Activated naive CD4-positive, alpha-beta T cell (primary cell): ENCODE measurements at places on chromosomes 7 and 10.

- DNase-seq, result no peak
Measured at GRCh38 chr10:76108563-76109359, 677.3 kb downstream of the LRMDA start.

GRCh38 chr7:55508221-55509011, 63.9 kb downstream of the VOPP1 start:
- DNase-seq, result no peak

DNA sequence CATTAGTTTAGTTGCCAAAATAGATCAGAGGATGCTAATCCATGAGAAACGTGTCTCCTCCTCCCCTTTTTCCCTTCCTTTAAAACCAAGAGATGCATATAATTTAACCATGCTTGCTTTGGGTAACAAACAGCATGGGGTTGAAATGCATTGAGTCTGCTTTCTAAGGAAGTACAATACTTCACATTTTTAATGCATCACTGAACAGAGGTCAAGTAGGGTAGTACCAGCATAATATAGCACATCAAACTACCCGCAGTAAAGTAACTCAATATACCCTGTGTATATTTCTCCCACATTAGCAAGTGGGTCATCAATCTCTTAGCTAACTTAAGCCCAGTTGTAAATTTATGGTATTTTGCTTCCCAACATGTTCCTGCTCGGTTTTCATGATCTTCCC, 239.3 kb upstream of the SEMA3C start:
- DNase-seq, result no peak

GRCh38 chr7:104653825-104654401, 325.5 kb downstream of the LHFPL3 start:
- no peak for DNase-seq

GRCh38 chr10:49519717-49520116, 19.2 kb downstream of the ERCC6 start:
- no peak for DNase-seq

GRCh38 chr10:122461367-122461728, at the start of gene HTRA1:
HTRA1 (plus strand) TSS chr10:122461553; CDS start chr10:122461653, 100 bp downstream.
- DNase-seq, result no peak

GRCh38 chr7:25318047-25318446, 89.8 kb upstream of the NPVF start:
- no peak for DNase-seq

DNA sequence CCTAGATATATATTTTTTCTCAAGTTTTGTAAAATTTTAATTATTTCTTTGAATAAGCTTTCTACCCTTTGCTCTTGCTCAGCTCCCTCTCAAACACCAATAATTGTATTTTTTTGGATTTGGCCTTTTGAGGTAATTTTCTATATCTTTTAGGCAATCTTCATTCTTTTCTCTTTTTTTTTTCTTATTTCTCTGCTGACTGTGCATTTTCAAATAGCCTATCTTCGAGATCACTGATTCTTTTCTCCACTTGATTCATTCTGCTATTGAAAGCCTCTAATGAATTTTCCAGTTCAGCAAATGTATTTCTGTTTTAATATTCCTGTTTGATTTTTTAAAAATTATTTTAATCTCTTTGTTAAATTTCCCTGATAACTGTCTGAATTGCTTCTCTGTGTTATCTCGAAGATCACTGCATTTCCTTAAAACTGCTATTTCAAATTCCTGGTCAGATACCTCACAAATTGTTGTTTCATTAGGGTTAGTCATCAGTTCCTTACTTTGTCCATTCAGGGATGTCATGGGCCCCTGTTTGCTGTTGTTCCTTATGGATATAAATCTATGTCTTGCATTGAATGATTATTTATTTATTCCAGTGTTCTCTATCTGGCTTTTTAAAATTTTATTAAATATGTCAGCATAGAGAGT, 100.1 kb upstream of the UNC5B start:
- DNase-seq, result no peak

- no peak for DNase-seq
Measured at GRCh38 chr10:23530079-23530478, 91.2 kb downstream of the OTUD1 start.

GRCh38 chr10:48477616-48478015, 127.3 kb downstream of the ARHGAP22 start:
- no peak for DNase-seq

GRCh38 chr7:20407585-20408466, 77.1 kb downstream of the ITGB8 start:
- no peak for DNase-seq

- DNase-seq, result no peak
Measured at GRCh38 chr10:88004451-88004850, 141.0 kb downstream of the PTEN start.

GRCh38 chr7:66125052-66125694, 10.5 kb downstream of the CRCP start:
- DNase-seq, result no peak

- no peak for DNase-seq
Measured at GRCh38 chr7:87218796-87219544, 562 bp downstream of the TMEM243 start.

- DNase-seq, result no peak
Measured at GRCh38 chr7:126856691-126857291, 395.9 kb downstream of the GRM8 start.

DNA sequence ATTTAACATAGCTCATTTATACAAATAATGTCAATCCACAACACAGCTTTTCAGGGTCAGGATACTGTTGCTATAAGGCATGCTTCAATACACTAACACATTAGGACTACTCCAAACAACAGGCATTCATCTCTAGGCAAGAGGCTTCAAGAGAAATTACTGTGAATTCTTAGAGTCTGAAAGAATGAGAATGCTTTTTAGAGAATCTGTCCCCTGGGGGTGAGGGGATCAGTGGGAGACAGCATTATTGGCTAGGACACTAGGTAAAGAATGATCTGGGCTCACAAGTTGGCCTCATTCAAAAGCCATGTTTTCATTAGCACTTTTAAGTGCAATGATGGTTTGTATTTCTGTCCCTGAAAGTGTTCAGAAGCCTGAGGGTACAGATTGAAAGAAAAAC, 132.6 kb downstream of the SEMA3D start:
- no peak for DNase-seq

DNA sequence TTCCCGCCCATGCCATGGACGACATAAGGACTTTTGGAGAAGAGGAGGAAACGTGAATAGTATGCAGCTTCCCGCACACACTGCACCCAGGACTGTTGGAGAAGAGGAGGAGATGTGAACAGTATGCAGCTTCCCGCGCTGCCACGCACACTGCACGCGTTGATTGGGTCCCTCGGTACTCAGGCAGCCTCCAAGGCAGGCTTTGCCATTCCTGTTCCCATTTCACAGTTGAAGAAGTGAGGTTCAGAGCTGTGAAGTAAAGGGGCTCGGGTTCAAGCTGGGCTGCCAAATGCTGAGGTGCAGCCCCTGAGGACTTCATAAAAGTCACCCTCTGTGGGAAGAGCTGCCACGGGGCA, 147.9 kb upstream of the FAM20C start:
- no peak for DNase-seq

DNA sequence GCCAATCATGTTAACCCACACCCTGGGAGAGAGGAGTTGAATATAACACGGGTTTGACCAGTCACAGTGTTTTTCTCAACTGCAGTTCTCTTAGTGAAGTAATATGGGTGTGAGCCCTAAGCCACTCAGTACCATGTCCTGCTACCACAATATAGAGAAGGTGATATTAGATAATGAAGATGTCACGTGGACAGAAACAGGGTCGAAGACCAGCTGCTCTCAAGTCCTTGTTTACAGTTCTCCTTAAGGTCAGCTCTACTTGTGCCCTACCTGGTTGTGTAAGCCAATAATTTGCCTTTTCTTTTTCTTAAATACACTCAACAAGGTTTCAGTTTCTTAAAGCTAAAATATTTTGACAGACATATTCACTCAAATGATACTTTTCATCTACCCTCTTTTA, 128.3 kb upstream of the POT1 start:
- no peak for DNase-seq

DNA sequence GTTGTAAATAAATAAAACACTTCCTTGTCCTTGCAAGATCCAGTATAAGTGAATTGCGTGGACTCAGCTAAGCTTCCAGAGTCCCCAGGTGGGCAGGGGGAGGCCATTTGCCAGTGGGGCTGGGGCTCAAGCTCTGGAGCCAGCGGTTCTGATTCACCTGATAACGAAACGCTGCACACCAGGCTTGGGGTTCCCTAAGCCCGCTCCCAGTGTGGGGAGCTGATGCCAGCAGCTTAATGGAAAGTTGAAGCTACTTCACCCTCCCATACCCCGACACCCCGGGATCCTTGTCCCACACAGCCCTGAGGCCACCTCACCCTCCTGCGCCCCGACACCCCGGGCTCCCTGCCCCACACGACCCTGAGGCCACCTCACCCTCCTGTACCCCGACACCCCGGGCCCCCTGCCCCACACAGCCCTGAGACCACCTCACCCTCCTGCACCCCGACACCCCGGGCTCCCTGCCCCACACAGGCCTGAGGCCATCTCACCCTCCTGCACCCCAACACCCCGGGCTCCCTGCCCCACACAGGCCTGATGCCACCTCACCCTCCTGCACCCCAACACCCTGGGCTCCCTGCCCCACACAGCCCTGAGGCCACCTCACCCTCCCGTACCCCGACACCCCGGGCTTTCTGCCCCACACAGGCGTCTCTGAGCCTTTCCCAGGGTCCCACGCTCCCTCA, 30.8 kb downstream of the FKBP6 start:
- no peak for DNase-seq

- DNase-seq, result no peak
Measured at GRCh38 chr7:105769901-105770628, 106.3 kb downstream of the ATXN7L1 start.

GRCh38 chr10:78191301-78191700, 157.6 kb downstream of the RPS24 start:
- DNase-seq, result no peak

DNA sequence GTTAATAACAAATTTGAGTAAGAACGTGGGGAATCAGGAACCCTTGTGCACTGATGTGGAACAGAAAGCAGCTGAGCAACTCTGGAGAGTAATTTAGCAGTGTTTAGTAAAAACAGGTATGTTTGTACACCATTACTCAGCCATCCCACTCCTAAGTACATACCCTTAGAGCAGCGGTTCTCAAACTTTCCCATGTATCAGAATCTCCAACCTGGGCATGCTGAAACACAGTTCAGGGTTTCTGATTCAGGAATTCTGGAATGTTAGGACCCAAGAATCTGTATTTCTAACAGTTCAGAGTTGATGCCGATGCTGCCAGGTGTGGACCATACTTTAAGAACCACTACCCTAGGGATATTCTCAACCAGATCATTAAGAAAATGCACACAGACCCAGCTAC, 5.1 kb downstream of the SGMS1 start:
- no peak for DNase-seq

GRCh38 chr7:2764621-2765020, 76.6 kb downstream of the AMZ1 start:
- no peak for DNase-seq

- DNase-seq, result no peak
Measured at GRCh38 chr7:35513828-35514227, 181.1 kb downstream of the HERPUD2 start.

GRCh38 chr7:104536956-104537355, 208.6 kb downstream of the LHFPL3 start:
- DNase-seq, result no peak

GRCh38 chr10:98489561-98490481, 43.1 kb upstream of the HPS1 start:
- no peak for DNase-seq

DNA sequence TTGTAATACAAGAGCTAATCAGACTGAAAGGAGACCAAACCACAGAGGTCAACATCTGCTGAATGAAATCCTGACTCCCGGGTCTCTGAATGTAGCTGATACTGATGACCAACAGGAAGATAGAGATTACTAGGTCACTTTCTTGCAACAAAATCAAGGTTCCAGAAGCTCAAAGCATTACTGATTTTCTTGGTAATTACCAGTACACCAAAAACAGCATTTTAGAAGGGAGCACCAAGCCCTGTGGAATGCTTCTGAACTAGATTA, 177.7 kb downstream of the SLC25A13 start:
- DNase-seq, result no peak

DNA sequence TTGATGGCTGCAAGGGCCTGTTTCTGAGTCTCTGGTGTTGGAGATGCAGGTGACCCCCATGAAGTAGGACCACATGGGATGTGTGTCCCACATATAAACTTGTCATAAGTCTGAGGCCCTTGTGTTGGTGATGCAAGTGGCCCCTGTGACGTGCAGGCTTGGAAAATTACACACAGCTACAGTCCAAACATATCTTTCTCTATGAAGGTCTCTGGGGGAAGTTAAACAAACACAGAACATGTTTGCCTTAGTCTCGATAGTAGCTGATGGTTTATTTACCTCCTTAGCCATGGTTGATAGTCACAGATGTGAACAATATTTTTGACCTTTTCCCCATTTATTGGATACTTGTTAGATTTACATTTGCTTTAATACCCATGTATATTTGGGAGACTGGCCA, 64.7 kb downstream of the ADCY1 start:
- DNase-seq, result no peak

DNA sequence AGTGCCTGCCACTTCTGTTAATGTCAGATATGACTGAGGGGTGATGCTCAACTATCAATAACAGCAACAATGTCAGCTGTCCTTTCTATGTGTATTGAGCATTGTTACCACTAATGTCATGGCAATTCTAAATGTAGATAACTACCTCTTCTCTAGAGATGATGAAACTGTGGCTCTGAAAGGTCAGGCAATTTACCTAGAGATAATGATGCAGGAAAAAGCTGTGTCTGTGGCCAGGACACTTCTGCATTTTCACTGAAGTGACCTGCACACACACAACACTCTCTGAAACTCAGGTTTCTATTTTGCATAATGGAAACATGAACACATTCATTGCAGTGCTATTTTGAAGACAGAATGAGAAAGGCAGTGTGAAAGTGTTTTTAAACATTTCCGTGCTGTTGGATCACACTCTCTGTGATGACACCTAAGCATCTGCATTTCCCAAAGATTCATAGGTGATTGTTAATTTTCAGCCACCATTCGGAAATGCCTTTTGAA, 148.2 kb downstream of the KCND2 start:
- DNase-seq, result no peak

DNA sequence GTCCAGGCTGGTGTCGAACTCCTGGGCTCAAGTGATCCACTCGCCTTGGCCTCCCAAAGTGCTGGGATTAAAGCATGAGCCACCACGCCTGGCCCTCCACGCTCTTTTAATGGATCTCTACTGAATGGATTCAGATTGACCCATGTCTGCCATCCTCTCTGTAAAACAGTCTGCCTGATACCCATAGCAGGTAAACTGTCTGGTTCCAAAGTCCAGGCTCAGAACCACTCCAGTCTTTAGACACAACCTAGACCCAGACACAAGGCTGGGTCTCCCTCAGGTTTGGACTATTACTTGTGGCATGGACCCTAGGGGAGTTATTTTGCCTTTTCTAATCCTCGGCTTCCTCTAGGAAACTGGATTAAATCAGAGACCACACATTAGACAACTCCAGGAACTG, 19.1 kb downstream of the HIP1 start:
- DNase-seq, result no peak

DNA sequence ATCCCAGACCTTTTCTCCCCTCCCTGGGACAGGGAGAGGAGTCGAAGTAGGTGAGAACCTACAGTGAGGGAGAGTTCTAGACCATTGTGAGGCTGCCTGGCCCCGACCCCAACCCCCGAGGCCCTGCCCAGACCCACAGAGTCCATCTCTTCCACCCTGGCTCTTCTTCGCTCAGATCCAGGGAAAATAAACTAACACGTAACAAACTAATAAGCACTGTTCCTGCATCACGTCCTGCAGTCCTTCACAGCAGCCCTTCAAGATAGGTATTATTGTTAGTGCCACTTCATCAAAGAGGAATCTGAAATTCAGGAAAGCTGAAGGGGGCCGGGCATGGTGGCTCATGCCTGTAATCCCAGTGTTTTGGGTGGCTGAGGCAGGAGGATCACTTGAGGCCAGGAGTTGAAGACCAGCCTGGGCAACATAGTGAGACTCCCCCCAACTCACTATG, at the start of gene SPACDR:
TSS of gene SPACDR (minus strand) at position 51 of the 451 bp plus-strand sequence. CDS start 235 bp downstream, outside the sequence.
- DNase-seq, result no peak
